Activated T-helper 1 cell treated with Interleukin-2 at 50 U/mL for 16 hours (primary cell): ENCODE measurements at places on chromosomes 4 and X.

DNA sequence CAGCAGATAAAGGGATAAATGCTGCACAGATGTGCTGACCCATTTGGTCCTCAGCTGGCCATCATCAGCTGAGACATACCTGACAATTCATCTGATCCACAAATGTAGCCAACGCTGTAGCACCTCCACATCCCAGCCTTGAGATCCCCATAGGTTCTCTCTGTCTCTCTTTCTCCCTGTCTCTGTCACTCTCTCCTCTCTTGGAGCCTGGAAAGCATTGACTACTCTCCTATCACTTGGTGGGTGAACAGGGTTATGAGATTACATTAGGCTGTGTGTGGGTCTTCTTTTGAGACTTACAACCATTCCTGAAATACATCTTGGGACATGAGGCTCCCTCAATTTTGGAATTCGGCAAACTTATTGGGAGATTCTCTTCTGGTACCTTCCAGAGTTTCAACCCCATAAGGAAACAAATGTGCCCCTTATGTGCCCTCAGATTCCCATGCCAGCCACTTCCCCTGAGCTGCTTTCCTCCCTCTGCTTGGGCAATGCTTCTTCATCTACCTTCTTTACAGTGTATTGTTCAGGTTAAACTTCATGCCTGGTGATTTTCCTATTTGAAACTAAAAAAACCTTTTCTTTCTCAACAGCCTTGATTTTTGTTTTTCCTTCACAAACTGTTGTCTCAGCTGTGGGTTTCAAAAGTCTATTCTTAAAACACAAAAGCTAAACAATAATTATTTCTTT, 29.1 kb upstream of the FGF2 start:
- no peak for DNase-seq

- no peak for DNase-seq
Observed at GRCh38 chr4:145769450-145770037, 89.6 kb downstream of the C4orf51 start.

- no peak for DNase-seq
Observed at GRCh38 chr4:19164334-19164733, 1087.4 kb upstream of the SLIT2 start.

GRCh38 chr4:24236532-24236931, 346.7 kb upstream of the PPARGC1A start:
- DNase-seq: no peak

- DNase-seq: no peak
Observed at GRCh38 chr4:39730072-39730471, 32.1 kb downstream of the UBE2K start.

DNA sequence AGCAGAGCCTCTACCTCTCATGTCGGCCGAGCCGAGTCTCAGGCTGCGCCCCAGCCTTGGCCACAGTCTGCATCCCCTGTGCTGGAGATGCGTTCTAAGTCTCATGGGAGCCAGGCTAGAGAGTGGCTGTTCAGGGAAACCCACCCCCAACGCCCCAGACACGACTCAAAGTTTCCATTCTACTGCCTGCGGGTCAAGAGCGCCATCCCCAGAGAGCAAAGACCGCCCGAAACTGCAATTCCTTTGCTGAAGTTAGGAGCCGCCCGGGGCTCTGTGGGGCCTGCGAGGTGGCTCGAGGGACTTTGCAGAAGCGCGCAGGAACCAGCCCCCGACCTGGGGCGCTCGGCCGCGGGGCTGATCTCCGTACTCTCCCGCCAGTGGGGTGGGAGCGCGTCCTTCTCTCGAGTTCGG, 10.0 kb upstream of the ELF4 start:
- DNase-seq: no peak

- no peak for DNase-seq
Observed at GRCh38 chr4:55311792-55312488, 34.1 kb upstream of the SRD5A3 start.

- no peak for DNase-seq
Observed at GRCh38 chrX:132831336-132831973, 127.0 kb downstream of the HS6ST2 start.

DNA sequence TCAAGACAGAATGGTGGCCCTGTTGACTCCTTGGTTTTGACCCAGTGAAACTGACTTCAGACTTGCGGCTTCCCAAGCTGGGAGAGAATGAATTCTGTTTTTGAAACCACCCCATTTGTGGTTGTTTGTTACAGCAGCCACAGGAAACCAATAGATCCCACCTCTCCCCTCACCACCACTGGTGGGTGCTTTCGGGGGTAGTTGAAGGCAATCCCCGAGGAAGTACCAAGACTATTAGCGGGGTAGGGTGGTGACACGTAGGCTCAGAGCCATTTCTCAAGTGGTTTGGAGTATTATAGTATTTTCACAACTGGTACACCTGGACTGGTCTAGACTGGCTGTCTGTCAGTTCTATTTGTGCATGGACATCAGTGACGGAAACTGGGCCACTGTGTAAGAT, 189.1 kb upstream of the RBPJ start:
- DNase-seq: no peak

GRCh38 chr4:102687982-102688433, 72.8 kb downstream of the MANBA start:
- no peak for DNase-seq

GRCh38 chrX:23805389-23805788, 22.4 kb downstream of the SAT1 start:
- DNase-seq: no peak

DNA sequence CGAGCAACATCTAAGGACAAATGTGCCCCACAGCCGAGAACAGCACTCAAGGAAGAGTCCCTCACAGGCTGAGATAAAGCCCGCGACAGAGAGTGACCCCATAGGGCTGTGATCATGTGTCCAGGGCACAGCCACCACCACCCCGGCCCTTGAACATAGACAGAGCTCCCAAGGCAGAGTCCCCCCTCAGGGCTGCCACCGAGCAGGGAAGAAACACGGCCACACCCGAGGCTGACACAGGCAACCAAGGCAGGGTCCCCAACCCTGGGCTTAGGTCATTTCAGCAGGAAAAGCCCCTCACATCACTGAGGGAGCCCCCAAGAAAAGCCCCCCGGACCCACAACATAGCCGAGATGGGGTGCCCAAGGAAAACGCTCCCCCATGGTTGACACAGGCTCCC, 463 bp downstream of the CT45A10 start:
- DNase-seq: no peak

GRCh38 chr4:77636902-77637301, 31.3 kb downstream of the CXCL13 start:
- DNase-seq: no peak

GRCh38 chrX:15207994-15208393, 61.9 kb downstream of the ASB9 start:
- DNase-seq: no peak

DNA sequence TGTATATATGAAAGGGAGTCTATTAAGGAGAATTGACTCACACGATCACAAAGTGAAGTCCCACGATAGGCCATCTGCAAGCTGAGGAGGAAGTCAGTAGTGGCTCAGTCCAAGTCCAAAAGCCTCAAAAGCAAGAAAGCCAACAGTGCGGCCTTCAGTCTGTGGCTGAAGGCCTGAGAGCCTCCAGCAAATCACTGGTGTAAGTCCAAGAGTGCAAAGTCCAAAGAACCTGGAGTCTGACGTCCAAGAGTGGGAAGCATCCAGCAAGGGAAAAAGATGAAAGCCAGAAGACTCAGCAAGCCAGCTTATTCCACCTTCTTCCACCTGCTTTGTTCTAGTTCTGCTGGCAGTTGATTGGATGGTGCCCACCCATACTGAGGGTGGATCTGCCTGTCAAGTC, 104.1 kb downstream of the IL1RAPL2 start:
- DNase-seq: no peak

DNA sequence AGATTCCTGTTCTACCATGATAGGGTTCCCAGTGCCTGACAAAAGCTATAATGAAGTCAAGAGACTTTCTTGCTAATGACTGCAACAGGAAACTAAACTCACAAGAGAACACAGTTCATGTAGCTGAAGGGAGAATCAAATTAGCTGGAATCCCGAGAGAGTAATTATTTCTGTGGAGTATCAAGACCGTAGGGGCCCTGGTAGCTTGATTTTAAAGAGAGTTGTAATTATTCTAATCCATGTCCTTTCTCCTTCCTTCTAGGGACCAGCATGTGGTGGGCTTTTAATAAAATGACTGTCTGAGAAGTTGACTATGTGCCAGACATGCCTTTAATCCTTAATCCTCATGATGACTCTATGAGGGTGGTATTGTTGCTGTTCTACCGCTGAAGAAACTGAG, 1.7 kb upstream of the TRPC5OS start:
- DNase-seq: no peak

GRCh38 chr4:8917868-8918783, 46.5 kb upstream of the HMX1 start:
- peak; percentile 17 for DNase-seq

GRCh38 chr4:60885011-60885410, 315.1 kb upstream of the ADGRL3 start:
- DNase-seq: no peak

- no peak for DNase-seq
Observed at GRCh38 chr4:74402692-74403456, 37.9 kb downstream of the EREG start.

DNA sequence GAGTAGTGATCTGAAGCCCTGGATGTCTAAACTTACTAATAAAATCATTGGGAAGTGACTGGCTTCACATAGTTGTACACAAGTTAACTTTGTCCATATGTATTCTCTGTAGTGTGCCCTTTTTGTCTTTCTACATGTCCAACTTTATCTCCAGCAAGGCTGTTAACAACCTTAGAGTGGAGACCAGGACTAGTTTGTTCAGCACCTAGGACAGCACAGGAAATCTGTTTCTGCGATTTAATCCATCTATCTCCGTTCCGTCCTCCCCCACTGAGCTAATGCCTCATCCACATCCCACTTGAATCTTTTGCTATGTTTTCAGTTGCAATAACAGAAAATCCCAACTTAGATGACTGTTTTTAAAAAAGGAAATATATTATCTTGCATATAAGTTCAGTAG, 3.4 kb upstream of the ARR3 start:
- DNase-seq: no peak

DNA sequence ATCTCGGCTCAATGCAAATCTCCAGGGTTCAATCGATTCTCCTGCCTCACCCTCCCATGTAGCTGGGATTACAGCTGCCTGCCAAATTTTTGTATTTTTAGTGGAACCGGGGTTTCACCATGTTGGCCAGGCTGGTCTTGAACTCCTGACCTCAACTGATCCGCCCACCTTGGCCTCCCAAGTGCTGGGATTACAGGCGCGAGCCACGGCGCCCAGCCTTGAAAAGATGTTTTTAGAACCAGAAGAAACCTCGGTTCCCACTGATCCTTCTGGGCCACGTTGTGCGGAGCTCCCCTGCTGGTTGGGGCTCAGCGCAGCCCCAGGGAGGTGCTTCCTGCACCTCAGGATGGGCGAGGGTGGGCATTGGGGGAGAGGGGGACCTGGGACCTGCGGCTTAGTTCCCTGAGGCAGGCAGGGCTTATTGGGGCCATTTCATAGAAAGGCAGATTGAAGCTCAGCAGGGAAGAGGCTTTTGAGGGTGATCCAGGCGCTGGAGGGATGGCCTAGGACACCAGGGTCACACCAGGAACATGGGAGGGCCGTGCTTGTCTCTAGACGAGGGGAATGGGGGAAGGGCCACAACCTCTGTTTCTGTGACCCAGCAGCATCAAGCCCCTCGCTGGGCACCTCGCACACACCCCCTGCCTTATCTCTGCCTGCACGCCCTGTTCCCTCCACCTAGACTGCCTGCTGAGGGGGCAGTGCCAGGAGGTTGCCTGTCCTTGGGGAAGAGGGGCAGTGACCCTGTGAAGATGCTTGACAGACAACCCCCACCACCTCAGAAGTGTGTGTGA, 6.3 kb upstream of the ADD1 start:
- DNase-seq: no peak

DNA sequence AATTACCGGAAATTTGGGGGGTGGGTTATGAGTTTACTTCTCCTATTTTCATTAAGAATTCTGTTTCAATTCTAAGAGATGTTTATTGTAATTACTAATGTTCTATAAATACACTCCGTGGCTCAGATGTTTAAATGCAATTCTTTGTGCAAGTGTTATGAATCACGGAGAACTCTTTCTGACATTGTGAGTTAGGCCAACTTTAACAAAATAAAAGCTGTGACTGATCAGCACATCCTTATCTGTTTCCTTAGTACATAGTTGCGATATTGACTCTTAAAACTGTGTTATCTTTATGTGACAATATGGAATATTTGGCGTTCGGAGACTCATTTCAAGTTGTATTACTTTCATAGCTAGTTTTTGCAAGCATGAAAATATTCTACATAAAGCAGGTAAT, 902 bp downstream of the KLHL4 start:
- no peak for DNase-seq

GRCh38 chrX:24506082-24506481, 41.0 kb downstream of the PDK3 start:
- DNase-seq: no peak

DNA sequence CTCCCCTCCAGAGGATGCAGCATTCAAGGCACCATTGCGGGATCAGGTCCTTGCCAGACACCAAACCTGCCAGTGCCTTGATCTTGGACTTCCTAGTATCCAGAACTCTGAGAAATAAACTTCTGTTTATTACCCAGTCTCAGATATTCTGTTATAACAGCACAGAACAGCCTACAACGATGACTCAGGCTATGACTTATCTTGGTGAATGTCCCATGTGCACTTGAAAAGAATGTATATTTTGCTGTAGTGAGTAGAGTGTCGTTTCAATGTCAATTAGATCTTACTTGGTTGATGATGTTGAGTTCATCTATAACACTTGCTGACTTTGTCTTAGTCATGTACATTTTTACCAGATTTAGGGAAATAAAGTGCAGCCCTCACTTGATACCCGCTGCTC, 34.5 kb upstream of the PGRMC1 start:
- no peak for DNase-seq

DNA sequence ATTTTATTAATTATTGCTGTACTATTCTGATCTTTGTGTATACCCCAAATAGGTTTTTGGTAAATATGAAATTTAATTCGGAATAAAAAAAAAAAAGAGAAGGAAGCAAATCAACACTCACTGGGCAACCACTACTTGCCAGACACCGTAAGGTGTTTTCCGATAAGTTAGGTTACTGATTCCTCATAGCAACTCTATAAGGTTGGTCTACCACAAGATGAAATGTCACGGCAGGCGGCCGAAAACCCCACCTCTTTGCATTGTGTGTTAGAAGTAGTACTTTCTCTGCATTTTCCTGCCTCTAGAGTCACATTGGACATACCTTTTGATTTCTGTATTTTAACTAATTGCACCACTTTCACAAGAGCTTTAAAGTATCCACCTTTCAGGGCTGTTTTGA, 44.5 kb upstream of the RASGEF1B start:
- DNase-seq: no peak

DNA sequence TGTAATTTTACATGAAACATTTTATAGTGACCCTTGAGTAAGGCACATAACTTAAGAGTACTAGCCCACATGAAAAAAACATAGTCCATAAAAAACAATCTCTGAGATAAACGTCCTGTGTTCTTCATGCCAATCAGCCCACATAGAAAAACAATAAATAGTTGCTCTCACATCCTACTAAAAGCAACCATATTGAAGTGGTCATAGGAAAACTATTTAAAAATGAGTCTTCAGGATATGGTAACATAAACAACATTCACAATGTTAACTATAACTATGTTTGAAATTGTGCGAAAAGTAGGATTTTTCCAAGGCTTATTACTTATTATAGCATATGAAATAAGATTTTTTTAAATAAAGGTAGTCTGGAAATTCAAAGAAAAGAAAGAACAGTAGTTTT, 77.1 kb upstream of the EPHA5 start:
- DNase-seq: no peak
